Progenitor cell of endocrine pancreas (in vitro differentiated cells): ENCODE measurements at places on chromosomes 12 and 14. TPM values are rescaled to one million over a fixed set of nuclear protein-coding genes. Genes with fewer than 3 reads are reported as not detected.

DNA sequence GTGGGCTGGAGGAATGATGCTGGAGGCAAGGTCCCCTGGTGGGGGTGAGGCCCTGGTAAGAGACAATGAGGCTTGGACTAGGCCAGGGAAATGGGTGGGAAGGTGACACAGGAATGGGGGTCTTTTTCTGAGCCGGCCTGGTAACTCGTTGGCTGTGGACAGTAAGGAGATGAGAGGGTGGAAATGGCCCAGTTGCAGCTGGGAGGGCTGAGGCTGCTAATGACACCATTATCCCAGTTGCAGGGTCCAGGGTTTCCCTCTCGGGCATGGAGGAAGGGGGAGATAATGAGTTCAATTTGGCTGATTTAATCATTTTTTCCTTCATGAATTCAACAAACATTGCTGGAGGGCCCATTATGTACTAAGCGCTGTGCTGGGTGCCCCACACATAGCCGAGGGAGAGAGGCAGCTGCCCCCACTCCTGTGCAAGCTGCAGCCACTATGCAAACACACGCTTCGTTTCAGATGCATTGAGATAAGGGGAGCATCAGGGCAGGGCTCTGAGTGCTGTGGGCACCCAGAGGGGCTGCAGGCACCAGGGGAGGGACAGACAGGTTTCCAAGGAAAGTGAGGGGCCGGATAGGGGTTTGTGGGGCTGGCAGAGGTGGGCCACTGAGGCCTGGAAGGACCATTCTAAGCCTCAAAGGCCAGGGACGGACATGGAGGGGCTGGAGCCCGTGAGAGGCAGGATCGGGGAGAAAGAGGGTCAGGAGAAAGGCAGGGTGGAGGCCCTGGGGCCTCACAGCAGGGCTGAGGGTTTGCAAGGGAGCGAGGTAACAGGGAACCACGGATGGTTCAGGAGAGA lies 43.2 kb upstream of the MEG3 start:
- DNase-seq: no peak

GRCh38 chr12:25977047-25977446 lies 18.6 kb downstream of the RASSF8 start:
- DNase-seq: no peak

GRCh38 chr14:88872976-88873375 lies 48.5 kb downstream of the TTC8 start:
- DNase-seq: no peak

DNA sequence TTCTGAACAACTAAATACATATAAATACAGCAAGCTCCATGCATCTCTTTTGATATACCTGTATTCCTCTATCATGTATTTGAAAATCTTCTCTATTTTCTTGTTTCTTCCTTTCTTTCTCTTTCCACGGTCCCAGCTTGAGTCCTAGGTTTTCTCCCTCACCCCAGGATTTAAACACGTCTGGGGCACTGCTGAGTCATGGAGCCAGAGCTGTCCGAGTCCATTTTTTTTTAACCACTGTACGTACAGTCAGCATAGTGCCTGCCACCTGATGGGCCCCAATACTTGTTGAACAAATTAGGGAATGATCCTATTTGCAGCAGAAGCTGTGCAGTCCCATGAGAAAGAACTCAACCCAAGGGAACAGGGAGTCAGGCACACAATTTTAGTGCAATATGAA lies 158.1 kb downstream of the ATP23 start:
- DNase-seq: no peak

DNA sequence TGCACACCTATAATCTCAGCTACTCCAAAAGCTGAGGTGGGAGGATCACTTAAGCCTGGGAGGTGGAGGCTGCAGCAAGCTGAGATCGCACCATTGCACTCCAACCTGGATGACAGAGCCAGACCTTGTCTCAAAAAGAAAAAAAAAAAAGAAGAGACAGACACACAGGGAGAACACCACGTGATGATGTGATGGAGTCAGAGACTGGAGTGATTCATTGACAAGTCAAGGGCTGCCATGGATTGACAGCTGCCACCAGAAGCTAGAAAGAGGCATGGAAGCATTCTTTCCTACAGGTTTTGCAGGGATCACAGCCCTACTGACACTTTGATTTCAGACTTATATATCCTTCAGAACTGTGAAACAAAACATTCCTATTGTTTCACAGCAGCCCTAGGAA lies 3.5 kb upstream of the HCFC2 start:
- DNase-seq: no peak

DNA sequence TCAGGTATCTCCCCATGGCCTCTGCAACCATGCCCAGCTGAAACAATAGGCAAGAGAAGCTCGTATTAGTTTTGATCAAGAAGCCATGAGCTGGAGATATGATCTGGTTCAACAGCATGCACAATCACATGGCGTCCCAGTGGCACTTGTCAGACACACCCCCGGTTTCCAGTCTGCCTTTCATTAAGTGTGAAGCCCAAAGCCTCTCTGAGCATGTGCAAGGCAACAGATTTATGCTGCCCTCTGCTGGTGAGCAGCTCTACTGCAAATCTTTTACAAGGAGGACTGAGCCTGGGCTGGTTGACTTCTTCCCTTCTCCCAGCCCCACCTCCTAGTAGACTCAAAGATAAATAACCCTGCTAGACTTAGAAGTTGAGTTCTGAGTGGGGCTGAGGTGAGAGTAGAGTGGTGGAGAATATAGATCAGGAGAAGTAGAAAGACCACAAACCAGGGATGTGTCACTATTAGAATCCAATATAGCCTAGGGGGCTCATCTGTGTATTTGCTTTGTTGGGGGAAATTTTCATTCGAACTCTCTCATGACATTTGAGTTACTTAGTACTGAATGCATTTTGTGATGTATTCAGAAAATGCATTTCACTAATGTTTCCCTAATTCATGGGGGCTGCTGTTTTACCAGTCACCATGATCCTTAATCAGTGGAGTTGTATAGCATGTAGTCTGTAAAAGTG lies 53.7 kb upstream of the MBIP start:
- peak; percentile 70 for DNase-seq

DNA sequence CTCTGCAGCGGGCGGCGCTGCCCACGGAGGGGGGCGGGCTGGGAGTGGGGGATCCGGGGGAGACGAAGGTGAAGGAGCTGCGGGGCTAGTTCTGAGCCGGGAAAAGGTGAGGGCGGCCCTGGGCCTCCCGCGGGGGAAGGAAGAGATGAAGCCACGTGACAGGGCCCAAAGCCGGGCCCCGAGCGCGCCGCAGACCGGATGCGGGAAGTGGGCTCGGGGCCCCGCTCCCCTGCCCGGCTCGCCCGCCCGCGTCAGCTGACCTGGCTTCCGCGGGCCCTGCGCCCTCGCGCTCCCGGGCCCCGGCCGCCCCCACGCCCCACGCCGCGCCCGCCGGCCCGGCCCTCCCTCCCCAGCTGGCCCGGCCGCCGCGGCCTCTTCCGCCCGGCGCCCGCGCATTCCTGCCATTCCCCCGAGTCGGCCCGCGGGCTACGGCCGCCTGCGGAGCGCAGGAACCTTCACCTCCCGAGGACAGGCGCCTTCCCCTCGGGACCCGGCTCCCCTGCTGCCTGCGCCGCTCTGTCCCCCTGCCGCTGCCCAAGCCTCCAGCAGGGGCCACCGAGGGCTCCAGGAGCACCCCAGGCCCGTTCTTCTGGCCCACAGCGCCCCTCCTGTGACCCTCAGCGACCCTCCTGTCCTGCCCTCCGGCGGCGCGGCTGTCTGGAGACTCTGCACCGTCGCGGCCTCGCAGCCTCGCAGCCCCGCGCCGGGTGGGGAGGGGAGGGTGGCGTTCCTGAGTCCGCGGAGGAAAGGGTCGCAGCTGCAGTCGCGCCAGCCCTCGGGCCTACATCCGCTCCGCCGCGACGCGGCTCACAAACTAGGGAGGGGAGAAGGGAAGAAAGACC lies 20.4 kb downstream of the NINJ2 start:
- DNase-seq: peak; percentile 76

- DNase-seq: no peak
Observed at GRCh38 chr12:38961012-38961411, 55.6 kb upstream of the CPNE8 start.

DNA sequence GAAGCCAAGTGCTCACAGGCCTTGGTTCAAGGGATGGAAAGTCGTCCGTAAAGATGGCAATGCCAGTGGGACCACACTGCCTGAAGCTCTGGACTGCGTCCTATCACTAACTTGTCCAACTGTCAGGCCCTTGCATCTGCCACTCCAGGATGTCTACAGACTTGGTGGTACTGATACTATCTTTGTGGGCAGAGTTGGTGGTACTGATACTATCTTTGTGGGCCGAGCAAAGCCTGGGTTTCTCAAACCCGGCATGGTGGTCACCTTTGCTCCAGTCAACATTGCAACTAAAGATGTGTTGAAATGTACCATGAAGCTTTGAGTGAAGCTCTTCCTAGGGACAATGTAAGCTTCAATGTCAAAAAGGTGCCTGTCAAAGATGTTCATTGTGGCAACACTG lies 128.4 kb upstream of the SEL1L start:
- DNase-seq: no peak

- DNase-seq: no peak
Observed at GRCh38 chr14:65805113-65805473, 392.6 kb downstream of the FUT8 start.

- no peak for DNase-seq
Observed at GRCh38 chr14:61542848-61543790, 152.2 kb upstream of the HIF1A start.

- DNase-seq: no peak
Observed at GRCh38 chr14:21734457-21735074, 60.9 kb upstream of the OR4E1 start.

GRCh38 chr12:67966560-67966959 lies 22.7 kb upstream of the IFNG-AS1 start:
- no peak for DNase-seq

DNA sequence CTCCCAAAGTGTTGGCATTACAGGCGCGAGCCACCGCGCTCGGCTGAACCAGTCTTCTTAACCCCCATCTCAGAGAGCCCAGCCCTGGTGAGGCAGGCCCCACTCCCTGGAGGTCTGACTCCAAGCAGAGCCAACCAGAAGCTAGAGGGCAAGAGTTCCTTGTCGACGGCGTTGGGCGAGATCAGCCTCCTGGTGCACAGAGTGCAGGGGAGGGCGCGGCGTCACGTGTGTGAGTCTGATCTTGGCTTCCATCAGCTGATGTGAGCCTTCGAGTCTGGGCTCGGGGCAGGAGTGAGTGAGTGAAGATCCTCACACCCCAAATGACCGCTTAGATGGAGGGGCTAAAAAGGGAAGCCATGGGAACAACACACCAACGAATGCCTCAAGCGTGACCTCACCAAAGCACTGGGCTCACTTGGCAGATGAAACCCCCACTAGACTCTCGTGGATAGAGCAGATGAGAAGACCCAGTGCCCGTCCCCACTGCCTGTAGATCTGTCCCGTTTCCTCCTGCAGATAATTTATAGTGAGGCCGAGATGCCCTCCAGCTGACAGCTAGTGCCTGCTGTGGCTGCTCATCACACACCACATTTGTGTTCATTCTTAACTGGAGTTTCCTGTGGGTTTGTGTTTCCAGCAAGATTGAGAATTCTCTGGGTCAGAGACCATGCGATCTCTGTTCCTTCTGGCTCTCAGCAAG lies 28.6 kb upstream of the ADGRD1 start:
- DNase-seq: no peak

DNA sequence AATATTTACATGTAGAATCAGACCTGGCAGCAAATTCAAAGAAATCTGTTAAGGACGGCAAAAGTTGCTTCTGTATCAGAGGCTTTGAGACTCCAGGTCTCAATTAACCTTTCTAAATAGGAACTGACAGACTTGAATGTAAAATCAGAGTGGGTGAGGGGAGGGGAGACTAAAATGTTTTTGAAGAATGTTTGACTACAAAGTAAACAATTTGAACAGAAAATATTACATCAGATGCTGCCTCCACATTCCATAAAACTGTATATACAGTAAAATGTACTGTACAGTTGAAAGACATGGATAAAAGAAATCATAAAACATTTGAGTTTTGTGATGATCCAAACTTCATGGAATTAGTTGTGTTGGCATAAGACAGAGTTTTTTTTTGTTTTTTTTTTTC lies 49.5 kb upstream of the POC1B start:
- DNase-seq: no peak

DNA sequence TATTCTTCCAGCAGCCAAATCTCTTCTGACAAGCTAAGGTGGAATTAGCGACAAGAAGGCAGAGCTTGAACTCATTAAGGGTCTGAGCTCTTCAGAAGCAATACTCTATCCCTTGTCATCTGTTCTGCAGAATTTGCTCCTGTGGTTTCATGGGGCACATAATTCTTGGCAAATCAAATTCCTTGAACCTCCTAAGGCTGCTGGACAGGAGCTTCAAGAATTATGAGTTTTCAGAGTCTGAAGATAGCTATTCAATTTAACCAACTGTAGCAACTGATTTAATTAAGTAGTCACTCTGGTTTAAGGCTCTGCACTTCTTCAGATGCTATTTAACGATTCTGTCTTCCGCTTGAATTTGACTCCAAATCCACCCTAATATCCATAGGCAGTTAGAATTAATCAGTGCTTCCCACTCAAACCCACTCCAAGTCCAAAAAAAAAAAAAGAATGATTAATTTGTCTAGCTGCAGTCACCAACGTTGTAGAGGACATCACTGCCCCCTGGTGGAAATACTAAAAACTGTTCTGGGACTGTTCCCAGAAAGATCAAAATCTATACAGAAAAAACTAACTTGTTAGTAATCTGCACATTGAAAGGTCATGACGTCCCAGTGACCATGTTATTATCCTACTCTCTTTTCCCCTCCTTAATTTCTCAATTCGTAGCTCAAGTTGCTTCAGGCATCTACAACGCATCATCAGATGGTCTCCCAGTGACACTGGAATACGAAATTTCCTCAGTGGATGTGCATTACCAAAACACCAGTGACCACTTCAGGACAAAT lies 169.9 kb downstream of the KIF21A start:
- no peak for DNase-seq

- no peak for DNase-seq
Observed at GRCh38 chr14:51823706-51824105, 36.7 kb upstream of the GNG2 start.

GRCh38 chr14:101068313-101069227 lies 165.0 kb upstream of the RTL1 start:
- DNase-seq: peak; percentile 6

DNA sequence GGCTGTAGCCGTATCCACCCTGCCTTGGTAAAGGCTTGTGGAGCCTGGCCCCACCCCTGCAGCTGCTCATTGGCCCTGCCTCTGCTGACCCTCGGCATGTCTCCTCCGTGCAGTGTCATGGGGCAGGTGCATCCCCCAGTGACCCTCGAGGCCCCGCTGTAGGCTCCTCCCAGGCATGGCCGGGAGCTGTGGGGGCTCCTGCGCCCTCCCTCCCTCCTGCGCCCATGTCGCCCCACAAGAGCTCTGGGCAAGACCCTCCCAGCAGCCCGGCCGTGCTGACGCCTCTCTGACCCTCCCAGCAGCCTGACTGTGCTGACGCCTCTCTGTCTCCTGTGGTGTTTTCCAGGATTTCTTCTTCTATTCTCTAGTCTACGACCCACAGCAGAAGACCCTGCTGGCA lies 20.8 kb upstream of the CRIP2 start:
- no peak for DNase-seq

The PZP gene
- total RNA-seq: 0.24 and 0.29 TPM in 2 replicates

The RAP1B gene
- 81.8 and 83.6 TPM in 2 replicates for total RNA-seq

The GLT1D1 gene
- total RNA-seq: 5.7 and 6.5 TPM in 2 replicates

The EIF2S1 gene
- total RNA-seq: 73.6 and 76.6 TPM in 2 replicates

The TAS2R13 gene
- total RNA-seq: 3.0 and 3.4 TPM in 2 replicates

The AKAP3 gene
- total RNA-seq: 3.3 and 3.5 TPM in 2 replicates
